ENCODE measurements at places on chromosomes 6 and 20.

GRCh38 chr6:127267646-127268625, 1.3 kb downstream of the RNF146 start:
- no peak for DNase-seq

DNA sequence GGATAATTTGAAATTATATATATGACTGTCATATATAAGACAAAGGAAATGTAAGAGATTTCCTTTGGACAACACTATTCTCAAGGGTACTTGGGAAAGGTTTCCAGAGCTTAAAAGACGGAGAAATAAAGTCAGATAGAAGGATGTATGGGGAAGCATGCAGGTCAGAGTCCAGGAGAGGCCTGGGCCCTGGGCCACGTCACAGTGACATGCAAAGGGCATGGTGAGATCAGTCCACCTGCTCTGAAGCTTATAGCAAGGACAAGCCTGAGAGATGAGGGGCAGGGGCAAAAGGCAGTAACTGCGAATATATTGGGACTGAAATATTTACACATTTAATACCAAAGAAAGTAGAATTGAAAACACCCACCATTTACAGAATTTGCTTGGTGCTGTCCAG, 24.6 kb upstream of the GMDS start:
- DNase-seq: no peak

GRCh38 chr20:25057234-25058050, 497 bp downstream of the ACSS1 start:
- no peak for DNase-seq

DNA sequence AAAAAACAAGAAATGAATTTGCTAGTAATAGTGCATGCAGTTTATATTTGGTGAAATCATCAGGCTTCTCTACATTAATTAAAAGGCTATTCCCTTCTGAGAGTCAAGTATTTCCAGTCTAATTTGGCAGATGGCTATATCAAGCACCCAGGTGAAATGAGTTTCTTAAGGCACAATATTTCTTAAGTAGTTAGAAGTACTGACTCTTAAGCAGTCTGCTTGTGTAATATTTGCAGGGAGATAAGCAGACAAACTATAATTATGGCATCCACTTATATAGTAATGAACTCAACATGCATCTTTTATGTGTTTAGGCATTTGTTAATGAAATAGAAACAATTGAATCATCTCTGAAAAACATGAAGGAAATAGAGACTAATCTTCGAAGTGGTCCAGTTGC, 189.2 kb downstream of the UTRN start:
- no peak for DNase-seq

- DNase-seq: no peak
Observed at GRCh38 chr6:116326996-116327395, 43.8 kb upstream of the DSE start.

GRCh38 chr6:89364586-89364985, 12.1 kb upstream of the UBE2J1 start:
- no peak for DNase-seq

DNA sequence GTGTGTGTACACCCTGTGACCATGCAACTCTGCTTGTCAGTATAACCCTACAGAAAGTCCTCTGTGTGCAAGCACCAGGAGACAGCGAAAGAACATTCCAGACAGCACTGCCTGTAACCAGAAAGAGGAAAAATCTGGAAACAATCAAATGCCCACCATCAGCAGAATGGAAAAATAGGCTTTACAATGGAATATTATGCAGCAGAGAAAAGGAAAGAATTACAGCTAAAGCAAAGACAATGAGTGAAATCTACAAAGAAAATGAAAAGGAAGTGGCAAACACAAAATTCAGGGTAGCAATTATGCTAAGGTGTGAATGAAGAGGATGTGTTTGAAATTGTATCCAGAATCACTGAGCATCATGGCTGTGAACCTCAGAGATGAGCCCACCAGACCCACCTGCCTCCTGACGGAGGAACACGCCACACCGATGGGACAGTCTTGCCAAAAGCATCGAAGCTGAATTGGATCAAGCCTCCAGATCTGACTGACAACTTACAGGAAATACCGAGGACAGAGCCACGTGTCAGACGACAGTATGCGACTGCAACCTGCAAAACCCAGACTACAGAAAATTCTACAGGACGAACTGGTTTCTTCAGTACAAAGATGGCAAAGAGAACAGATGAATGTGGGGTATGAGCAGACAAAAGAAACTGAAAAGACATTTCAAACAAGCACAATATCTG, 133.2 kb downstream of the NFATC2 start:
- no peak for DNase-seq

DNA sequence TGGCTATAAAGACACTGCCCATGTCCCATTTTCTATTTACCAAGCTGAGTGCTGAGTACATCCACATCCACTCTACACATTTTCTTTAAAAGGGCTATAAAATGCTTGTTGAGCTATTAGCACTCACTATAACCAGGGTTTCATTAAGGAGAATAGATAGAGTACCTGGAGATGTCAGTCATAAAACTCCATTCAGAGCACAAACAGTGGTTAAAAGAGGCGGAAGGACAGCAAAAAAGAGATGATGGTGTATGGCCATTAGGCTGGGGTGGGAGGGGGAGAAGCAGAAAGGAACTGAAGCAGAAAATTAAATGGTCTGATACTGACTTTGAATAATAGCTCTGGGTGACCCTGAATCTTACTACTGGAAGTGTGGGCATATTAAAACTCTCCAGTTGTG, 609.9 kb upstream of the MAP3K7 start:
- no peak for DNase-seq

DNA sequence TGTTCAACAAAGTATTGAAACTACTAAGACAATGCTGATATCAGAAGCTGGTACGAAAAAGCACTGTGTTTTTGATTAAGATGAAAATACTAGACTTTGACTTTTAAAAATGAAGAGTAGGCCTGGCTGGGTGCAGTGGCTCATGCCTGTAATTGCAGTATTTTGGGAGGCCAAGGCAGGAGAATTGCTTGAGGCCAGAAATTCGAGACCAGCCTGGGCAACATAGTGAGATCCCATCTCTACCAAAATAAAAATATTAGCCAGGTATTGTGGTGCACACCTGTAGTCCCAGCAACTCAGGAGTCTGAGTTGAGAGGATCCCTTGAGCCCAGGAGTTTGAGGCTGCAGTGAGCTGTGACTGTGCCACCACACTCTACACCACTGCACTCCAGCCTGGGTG, 43.4 kb downstream of the TIAM2 start:
- DNase-seq: no peak

- no peak for DNase-seq
Observed at GRCh38 chr20:45765980-45766379, 25.7 kb downstream of the WFDC3 start.

DNA sequence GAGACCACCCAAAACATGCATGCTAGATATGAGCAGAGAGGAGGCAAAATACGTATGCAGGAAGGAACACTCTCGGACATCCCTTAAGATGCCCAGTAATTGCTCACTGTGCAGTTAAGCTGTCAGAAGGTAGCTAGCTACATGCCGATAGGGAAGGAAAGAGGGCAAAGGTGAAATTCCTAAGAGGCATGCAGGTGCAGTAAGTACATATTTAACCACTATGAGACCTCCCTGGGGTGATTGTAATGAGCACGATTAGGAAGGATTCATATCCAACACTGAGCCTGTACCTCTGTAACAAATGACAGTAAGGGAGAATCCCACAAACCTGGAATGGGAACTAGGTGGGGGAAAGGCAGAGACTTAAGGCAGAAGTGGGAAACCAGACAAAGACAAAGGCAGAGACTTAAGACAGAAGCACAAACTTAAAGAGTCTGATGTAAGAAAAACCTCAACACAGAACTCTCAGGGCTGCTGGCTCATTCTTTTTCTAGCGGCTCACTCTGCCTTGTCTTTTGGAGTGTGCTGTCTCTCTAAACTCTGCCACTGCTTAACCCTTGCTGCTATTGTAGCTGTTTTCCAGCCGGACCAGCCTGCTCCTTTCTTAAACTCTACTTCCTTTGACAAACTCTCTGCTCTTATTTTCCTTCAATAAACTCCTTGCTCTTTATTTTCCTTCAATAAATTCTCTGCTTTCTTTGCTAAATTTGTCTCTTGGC, 148.1 kb downstream of the UBE3D start:
- no peak for DNase-seq

DNA sequence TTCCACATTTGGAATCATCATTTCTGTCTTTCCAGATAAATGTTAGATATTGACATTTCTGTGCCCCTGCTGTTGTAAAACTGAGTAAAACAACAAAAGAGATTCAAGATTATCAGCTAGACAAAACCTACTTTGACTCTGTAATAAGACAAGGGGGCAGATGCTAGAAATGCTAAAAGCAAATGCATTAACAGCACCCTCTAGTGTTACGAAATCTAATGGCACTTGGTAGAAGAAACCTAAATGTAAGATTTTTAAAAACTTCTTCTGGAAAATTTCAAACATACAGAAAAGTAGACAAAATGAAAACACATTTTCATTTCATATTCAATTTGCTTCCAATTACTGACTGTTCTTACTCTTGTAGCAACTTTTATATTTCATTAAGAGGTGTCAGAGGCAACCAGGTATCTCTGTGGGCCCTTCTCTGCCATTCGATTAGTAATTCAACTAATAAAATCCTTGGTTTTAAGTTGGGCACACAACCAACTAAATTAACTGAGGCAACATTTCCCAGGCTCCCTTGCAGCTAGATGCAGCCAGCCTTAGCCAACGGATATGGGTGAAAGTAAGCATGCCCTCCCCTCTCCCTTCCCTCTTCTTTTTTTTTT, 45.0 kb downstream of the SLC23A2 start:
- no peak for DNase-seq

- DNase-seq: no peak
Observed at GRCh38 chr20:19283490-19284025, 71.1 kb downstream of the SLC24A3 start.

DNA sequence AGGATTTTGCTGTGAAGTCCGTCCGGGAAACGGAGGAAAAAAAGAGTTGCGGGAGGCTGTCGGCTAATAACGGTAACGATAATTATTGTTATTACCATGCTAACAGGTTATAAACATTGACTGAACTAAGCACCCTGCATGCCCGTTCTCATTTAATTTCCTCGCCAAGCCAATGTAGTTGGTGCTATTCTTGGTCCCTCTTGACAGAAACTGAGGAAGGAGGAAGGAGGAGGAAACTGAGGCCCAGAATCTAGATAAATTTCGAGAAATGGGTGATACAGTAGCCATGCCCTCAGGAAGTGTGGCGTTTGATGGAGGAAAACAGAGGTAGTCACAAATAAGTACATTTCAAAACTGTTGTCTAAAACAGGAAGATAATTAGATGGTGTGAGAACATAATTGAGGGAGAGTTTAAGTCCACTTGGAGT, 474 bp downstream of the TPX2 start:
- no peak for DNase-seq

DNA sequence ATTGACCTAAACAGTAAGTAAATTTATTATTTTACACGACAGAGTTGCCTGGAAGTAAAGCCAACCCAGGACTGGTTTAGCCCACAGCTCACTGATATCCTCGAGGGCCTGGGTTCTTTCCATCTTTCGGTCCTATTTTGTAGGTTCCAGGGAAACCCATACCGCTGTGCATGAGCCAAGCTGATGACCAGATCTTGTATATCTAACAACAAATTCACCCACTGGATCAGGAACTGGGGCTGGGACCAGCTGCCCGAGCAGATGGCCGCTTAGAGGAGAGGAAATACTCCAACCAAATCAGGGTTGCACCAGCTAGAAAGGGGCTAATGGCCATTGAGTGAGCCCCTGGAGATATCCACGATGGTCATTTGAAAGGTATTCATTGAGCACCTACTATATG, 139.2 kb downstream of the BACH2 start:
- no peak for DNase-seq

GRCh38 chr6:38220069-38220723, 400.7 kb downstream of the ZFAND3 start:
- no peak for DNase-seq

DNA sequence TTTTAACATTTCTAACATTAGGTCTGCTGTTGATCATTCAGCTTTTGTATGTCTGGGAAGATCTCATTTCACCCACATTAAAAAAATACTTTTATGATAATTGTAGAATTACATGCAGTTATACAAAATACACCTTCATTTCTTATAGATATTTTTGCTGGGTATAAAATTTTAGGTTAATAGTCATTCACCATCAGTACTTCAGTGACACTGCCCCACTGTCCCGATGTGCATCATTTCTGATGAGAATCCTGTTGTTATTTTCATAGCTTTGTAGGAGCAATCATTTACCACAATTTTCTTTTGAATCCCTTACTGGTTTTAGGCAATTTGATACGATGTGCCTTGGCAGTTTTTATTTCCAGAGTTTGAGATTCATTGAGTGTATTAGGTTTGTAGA, 173.6 kb downstream of the JARID2 start:
- DNase-seq: no peak

DNA sequence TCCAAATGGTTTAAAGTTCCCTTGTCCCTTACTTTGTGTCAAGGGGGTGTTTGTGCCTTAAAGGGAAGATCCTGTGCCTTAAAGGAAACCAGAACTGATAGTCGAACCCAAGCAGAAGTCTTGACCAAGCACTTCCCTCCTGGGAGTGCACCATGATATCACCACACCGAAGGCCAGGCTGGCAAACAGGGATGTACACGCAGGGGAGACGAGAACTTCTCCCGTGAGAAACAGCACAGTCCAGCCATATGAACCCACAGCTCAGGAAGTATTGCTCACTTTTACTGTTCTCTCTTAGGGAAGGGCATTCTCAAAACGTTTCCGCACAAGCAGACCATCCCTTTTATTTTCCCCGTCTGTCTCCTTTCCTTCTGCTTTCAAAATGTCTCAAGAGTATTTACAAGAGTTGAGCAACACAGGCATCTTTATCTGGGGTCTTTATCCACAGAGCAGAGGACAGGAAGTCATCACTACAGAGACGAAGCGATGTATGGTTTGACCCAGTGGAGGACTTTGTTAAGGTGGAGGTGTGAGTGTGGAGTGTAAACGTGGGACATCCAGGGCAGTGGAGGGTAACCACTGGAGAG, 12.8 kb upstream of the SERPINB1 start:
- DNase-seq: no peak

- no peak for DNase-seq
Observed at GRCh38 chr6:11251553-11252360, 19.3 kb upstream of the NEDD9 start.

GRCh38 chr6:124795643-124796463, 166.4 kb upstream of the RNF217 start:
- DNase-seq: peak; percentile 69

- DNase-seq: no peak
Observed at GRCh38 chr20:24895898-24896658, 53.0 kb upstream of the CST7 start.

GRCh38 chr6:46390153-46390876, 100.9 kb downstream of the RCAN2 start:
- no peak for DNase-seq

- no peak for DNase-seq
Observed at GRCh38 chr6:151698931-151699700, 108.4 kb upstream of the ESR1 start.

DNA sequence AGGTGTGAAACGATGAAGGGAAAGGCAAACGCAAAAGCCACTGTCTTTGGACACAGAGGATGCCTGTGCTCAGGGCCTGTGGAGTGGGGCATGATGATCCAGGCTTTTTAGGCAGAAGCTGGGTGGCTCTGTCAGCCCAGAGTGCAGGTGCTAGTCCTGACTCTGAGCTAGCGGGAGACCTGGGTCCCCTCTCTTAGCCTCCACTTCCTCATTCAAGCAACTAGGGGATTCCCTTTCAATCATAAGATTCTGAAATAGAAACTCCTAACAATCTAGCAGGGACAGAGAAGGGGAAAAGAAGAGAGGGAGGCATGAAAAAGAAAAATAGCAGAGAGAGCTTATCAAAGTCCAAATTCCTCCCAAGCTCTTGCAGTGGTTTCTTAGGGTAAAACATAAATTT, 7.6 kb upstream of the HIVEP2 start:
- no peak for DNase-seq
